ENCODE measurements at places on chromosomes 2 and 18. TPM values are rescaled to one million over a fixed set of nuclear protein-coding genes. Genes with fewer than 3 reads are reported as not detected.

CD226 gene
- 5.5 TPM for total RNA-seq

DES gene
- total RNA-seq = 933 TPM

DNA sequence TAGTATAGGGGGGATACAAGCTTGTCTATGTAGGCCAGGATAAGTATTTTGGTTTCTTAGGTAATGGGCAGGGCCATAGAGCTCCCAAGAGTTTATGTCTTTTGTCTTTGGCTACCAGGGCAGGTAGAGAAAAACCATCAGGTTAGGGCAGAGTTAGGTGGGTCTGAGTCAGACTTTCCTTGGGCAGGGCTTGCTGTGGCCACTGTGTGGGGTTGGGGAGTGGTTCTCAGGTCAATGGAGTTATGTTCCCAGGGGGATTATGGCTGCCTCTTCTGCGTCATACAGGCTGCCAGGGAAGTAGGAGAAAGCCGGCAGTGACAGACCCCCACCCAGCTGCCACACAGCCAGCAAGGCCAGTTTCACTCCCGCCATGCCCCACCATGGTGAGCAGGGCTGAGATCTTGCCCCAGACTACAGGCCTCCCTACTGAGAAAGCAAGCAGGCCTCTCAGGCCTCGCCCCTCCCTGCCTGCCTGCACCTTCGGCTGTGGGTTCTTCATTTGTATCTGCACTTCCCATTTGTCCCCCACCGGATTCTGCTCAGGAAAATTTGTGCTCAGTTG, 55.5 kb downstream of the RPIA start:
- DNase-seq = no peak

AFF3 gene
- 9.7 TPM for total RNA-seq

DNA sequence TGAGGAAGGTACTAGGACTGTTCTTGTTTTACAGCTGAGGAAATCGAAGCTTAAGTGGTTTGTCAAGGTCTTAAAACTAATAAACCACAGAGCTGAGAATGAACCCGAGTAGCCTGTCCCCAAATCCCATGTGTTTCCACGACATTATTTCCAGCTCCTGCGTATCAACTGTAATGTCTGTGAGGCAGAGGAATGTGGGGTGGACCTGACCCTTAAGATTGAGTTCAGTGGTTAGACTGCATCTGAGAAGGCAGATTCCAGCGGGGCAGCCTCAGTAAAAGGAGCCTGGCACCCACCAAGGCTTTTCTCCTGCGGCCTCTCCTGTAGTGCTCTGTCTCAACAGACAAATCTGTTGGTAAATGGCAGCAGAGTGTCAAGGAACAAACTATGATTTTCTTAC, 81.9 kb upstream of the TMEM178A start:
- no peak for DNase-seq

GRCh38 chr2:1143129-1143528, 192.5 kb downstream of the SNTG2 start:
- DNase-seq = no peak

- no peak for DNase-seq
These were observed 121.3 kb upstream of the IL1R2 start for GRCh38 chr2:101870444-101870843.

GRCh38 chr2:24832931-24833701, 39.9 kb downstream of the CENPO start:
- no peak for DNase-seq

RTP5 gene
- total RNA-seq = 0.15 TPM

RUFY4 gene
- 0.07 TPM for total RNA-seq

DNA sequence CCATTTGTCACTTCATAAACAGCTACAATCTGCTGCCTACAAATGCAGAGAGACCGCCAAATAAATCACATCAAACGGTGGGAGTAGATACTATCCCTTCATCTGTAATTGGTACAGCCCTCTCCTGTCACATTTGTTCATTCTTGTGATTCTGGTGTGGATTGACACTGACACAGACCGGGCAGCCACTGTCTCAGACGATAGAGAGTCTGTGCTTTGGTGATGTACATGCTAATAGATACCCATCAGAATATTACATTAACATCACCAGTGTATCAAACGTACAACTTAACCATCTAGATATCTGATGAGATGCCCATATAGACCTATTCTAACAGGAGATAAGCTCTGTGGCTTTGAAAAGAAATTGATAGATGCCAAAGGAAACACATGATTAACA, 419.7 kb upstream of the ZEB2 start:
- DNase-seq = no peak

IL18R1 gene
- total RNA-seq = 10.4 TPM

- DNase-seq = no peak
These were observed 211.0 kb downstream of the PIK3C3 start for GRCh38 chr18:42165922-42166513.

DNA sequence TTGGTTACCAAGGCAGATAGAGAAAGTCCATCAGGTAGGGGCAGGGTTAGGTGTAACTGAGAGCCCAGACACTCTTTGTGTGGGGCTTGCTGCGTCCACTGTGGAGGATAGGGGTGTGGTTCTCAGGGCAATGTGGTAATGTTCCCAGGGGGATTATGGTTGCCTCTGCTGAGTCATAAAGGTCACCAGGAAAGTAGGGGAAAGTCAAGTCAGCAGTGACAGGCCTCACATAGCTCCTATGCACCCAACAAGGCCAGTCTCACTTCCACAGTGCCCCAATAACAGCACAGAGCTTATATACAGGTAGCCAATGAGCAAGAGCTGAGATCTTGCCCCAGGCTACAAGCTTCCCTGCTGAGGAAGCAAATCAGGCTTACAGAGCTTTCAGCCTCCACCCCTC, 1438.0 kb upstream of the ZEB2 start:
- DNase-seq = no peak

ANKRD62 gene
- total RNA-seq = 0.18 TPM

NPAS2 gene
- total RNA-seq = 18.3 TPM

SLC38A11 gene
- under 0.01 TPM for total RNA-seq

- DNase-seq = no peak
These were observed 262.9 kb downstream of the AFF3 start for GRCh38 chr2:99879481-99879880.

DNA sequence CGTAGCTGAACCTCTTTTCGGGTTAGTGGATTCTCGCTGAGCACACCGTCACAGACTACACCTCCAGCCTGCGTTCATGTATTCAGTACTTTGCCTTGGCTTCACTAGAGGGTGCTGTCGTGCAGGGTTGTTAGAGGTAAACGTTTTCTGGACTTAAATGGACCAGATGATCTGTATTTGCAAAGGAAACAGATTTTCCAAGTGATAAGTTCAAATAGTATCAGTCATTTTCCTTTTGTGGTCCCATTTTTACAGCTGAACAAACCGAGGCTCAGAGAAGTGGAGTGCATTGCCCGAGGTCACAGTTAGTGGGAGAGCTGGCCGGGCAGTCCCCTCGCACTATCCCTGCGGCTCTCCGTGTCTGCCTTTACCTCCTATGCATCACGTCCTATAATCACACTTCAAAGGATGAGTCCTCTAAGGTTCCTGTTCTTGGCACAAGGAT, 125.9 kb downstream of the MAP4K4 start:
- peak; percentile 38 for DNase-seq

HOXD8 gene
- total RNA-seq = 75.6 TPM

TOGARAM2 gene
- 1.5 TPM for total RNA-seq

GRCh38 chr2:12151716-12152115, 405.3 kb downstream of the LPIN1 start:
- no peak for DNase-seq

GRCh38 chr2:26602575-26602974, 38.6 kb downstream of the CIB4 start:
- DNase-seq = no peak

CRYGA gene
- total RNA-seq = not detected

DNA sequence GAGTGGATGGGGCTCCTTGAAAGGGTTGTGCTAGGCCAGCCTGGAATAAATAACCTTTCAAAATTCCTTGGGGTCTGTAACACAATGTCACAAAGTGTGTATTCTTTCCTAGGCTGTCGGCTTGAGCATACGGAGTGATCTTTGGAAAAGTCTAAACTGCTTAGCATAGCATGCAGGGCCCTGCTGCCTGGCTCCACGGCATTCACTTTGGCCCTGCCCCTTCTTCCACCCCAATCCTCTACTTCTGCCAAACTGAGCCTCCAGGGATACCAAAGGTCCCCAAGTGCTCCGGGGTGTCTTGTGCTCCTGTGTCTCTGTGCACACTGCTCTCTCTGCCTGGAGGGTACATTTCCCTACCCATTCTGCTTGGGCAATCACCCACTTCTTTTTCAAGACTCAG, 196.1 kb downstream of the LTBP1 start:
- DNase-seq = no peak

- no peak for DNase-seq
These were observed 21.4 kb downstream of the KIF3C start for GRCh38 chr2:25960920-25961319.

GRCh38 chr18:3448838-3449511, 997 bp upstream of the TGIF1 start:
- no peak for DNase-seq

GRCh38 chr2:240791821-240792628, 28.0 kb downstream of the KIF1A start:
- DNase-seq = no peak

- DNase-seq = no peak
These were observed 243.6 kb upstream of the SLC39A10 start for GRCh38 chr2:195413422-195413821.

ADGRF3 gene
- total RNA-seq = not detected
